ENCODE measurements at places on chromosomes 2 and 18.
A peak's percentile ranks its signal among the peaks of the same experiment; 100 is the strongest.

GRCh38 chr2:209864716-209865295, 93.2 kb downstream of the UNC80 start:
- no peak for DNase-seq

DNA sequence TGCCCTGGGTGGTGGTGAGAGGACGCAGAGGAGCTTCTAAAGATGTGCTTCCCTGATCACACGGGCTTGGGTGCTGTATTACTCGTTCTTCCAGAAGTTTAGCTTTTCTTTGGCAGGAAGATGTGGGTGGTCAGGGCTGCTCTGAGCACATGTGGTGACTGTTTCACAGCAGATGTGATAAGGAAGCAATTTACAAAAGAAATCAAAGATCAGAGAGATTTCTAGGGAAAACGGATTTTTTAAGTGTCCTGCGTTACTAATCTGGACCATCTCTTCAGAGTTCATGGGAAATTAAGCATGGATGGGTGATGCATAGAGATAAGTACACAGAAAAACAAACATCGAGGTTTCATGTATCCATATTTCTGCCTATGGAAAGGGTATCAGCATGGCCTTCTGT, 99.4 kb downstream of the WDSUB1 start:
- no peak for DNase-seq

GRCh38 chr2:218745559-218746469, 35.2 kb downstream of the TTLL4 start:
- no peak for DNase-seq

GRCh38 chr18:12803069-12803936, 80.7 kb downstream of the PTPN2 start:
- DNase-seq: no peak

DNA sequence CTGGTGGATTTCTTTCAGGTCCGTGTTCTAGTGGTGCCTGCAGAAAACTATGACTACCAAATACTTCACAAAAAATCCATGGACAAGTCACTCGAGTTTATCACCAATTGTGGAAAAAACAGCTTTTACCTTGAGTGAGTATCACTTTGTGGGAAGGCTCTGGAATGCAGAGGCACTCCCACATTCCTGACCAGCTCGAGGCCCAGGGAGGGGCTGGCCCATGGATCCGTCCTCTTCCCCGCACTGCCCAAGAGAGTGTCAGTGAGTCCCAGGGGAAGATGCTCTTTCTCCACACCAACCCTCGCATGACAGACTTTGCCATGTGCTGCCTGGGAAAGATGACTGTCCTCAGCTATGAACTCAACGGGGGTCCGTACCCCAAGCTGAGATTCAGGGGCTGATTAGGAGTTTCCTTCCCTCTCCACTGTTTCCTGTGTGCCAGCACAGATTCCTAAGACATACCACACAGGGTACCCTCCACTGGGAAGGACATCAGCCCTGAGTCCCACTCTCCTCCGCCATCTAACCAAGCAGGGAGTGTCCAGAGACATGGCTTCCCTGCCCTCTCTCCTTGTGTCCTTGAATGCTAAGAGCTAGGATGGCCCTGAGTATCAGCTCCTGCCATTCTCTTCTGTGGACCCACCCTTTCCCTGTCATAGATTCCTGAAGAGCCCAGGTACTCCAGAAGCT, 155.9 kb downstream of the LAMA3 start:
- DNase-seq: no peak

- DNase-seq: no peak
Observed at GRCh38 chr2:150409196-150409595, 78.3 kb downstream of the RND3 start.

- peak; percentile 74 for DNase-seq
Observed at GRCh38 chr2:193331676-193332075, 1136.9 kb upstream of the TMEFF2 start.

- DNase-seq: no peak
Observed at GRCh38 chr2:224479826-224480225, 77.9 kb upstream of the FAM124B start.

All from Kasumi-1 (cell line).